ENCODE measurements at places on chromosomes 4 and X. TPM values are rescaled to one million over a fixed set of nuclear protein-coding genes. Genes with fewer than 3 reads are reported as not detected.

GRCh38 chrX:54030329-54030728, 13.9 kb downstream of the PHF8 start:
- no peak for DNase-seq

- DNase-seq: no peak
Observed at GRCh38 chrX:138897621-138898492, 186.3 kb upstream of the FGF13 start.

DNA sequence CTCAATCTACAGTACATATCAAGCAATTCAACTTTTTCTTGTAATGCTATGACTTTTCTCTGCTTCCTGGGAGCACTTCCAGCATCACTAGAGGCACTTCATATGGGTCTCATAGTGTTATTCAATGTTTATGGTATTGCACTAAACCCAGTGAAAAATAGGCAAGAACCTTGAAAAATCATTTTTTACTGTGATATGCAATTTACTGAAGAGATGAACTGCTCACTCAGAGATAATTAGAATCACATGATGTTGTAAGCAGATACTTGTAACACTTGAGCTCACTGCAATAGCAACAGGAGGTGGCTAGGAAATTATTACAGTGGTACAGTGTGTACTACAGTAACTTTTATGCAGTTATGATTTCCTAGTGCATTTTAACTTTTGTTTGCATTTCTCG, 93.3 kb downstream of the RASGEF1B start:
- DNase-seq: no peak

- no peak for DNase-seq
Observed at GRCh38 chrX:139222511-139223200, 307.9 kb upstream of the F9 start.

DNA sequence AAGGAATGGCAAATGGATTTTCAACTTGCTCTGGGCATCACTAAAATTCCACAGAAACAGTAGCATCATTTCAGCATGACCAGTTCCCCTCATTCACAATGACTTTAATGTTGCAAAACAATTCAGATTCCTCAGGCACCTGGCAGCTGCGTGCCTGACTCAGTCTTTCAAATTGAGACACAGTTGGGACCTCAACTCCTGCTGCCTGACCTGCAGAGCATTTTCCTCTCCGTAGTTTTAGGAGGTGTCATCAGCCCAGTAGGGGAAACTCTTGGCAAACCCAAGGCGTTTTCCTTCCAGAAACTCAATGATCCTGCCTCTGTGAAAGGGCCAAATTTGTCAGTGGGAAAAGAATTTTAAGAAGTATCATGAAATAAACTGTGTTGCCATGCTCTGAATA, 388.9 kb downstream of the SPRY1 start:
- DNase-seq: no peak

GRCh38 chrX:34915463-34916225, 27.0 kb upstream of the FAM47B start:
- DNase-seq: no peak

GRCh38 chr4:125704726-125705125, 390.0 kb downstream of the FAT4 start:
- DNase-seq: no peak

DNA sequence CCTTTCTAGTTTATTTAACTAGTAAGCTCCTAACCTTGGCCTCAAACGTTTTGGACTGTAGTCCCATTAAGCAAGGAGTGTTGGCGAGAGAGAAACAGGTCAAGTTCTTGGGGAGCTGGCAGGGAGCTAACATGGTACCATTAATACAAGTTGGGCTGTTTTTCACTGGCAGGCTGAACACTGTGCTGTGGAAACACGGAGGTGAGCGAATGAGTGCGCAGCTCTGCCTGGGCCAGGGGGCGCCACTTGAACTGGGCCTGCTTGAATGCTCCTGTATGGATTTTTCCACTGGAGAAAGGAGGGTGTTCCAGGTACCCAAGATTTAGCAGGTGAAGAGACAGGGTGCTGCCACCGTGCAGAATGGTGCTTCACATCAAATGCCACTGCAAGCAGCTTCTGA, 7.4 kb upstream of the SMS start:
- no peak for DNase-seq

GRCh38 chr4:108730579-108730978, 32.3 kb downstream of the ETNPPL start:
- DNase-seq: no peak

DNA sequence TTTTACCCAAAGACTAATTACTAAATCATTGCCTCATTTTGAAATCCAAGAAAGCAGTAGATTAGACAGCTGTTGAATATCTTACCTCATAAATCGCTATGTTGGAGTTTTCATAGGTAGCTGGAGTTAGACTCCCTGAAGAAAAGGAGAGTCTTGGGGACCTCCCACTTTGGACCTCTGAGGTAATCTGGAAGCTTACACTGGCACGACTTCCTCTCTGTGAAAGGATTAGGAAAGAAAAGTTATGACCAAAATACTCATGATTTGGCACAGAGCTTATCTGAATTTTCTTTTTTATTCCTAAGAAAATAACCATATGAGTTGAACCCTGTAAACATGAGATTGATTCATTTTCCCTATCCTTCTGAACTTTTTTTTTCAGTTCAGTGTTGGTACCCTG, 40.6 kb downstream of the GUCY2F start:
- no peak for DNase-seq

GRCh38 chrX:77768787-77769186, 17.2 kb downstream of the ATRX start:
- peak; percentile 50 for DNase-seq

GRCh38 chrX:123847056-123847455, 12.8 kb upstream of the XIAP start:
- DNase-seq: no peak

The PDCL2 gene
- not detected for total RNA-seq

GRCh38 chr4:95984081-95984480, 144.2 kb downstream of the PDHA2 start:
- no peak for DNase-seq

The NEIL3 gene
- 38.9 TPM for total RNA-seq

The CDKL2 gene
- total RNA-seq: 1.00 TPM

- no peak for DNase-seq
Observed at GRCh38 chr4:54014666-54015160, 49.7 kb downstream of the CHIC2 start.

The PNMA3 gene
- total RNA-seq: 1.4 TPM

DNA sequence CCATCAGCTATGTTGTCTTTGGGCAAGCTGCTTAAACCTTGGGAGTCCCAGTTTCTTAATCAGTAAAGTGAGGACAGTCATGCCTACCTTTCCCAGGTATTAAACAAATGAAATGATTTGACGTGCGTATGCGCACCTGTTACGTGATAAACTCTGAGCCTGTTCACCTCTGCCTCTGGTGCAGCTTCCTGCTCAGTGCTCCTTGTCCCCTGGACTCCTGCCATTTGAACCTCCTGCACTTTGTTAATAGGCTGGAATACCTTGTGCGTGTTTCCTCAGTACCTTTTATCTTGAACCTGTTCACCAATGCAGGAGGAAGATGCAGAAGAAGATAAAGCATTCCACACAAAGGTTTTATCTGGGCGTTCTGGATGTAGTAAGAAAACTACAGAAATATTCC, 211.9 kb downstream of the CEP135 start:
- no peak for DNase-seq

GRCh38 chr4:73850261-73850970, 2.7 kb upstream of the PF4V1 start:
- no peak for DNase-seq

The NLGN4X gene
- total RNA-seq: 0.05 TPM

DNA sequence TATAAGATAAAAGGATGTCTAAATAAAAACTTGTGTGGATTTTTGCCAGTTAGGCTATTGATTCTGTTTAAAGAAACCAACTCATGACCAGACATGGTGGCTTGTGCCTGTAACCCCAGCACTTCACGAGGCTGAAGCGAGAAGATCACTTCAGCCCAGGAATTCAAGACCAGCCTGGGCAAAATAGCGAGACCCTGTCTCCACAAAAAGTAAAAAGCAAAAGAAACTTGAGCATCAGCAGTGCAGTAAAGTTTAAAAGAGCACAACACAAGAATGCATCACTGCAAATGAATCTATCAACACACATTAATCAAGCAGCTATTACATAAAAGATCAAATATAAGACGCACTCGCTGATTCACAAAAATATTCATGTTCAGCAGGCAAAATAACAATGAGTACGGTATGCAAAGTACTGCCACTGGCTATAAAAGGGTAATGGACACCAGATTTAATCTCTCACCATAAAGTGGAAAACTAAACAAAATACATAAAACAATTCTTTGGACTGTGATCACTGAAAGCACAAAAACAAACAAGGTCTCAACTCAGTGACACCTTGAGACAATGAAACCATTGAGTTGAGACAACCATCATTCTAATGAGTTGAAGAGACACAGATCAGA, 41.3 kb downstream of the LRBA start:
- DNase-seq: no peak

GRCh38 chr4:112348488-112349158, 51.5 kb downstream of the ALPK1 start:
- no peak for DNase-seq

GRCh38 chr4:23001478-23001877, 308.7 kb downstream of the GBA3 start:
- no peak for DNase-seq

- peak; percentile 18 for DNase-seq
Observed at GRCh38 chrX:38817004-38817703, 15.9 kb downstream of the MID1IP1 start.

DNA sequence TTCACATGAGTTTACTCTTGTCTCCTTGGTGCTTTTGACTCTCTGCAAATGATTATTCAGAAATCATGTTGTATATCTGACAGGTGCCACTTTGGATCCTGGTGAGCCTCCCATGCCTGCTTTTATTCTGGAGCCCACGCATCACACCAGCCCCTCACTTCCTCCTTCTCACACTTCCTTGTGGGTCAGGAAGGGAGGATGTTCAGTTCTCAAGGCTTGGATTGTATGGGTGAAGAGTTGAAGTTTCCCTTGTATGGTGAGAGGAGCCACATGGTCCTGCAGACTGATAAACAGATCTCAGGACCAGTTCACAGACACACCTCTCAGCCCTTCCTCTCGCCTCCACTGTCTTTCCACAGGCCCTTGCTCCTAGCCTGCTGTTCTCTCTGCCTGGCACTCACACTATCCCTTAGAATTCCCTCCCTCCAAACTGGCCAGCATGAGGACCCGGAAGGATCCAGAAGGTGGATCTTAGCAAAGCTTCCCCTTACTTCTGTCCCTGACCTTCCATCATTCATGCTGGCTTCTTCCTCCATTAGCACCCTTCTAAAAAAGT, 92.1 kb downstream of the STK32B start:
- DNase-seq: no peak

The OPRPN gene
- total RNA-seq: not detected

DNA sequence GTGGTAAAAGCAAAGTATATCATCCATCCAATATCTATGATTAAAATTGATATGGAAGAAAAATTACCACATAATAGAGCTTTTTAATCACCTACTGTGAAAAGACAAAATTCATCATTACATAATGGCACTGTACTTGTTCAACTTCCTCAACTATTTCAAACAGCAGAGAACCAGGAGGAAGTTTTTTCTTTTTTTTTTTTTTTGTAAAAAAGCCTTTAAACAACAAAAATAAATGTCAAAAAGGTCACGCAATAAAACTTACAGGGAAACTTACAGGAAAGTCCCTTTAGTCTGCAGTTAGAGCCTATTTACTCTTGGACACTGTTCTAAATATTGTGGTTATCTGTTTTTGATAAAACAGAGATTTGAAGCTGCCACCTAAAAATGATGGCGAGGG, 4.8 kb downstream of the PDGFC start:
- no peak for DNase-seq

DNA sequence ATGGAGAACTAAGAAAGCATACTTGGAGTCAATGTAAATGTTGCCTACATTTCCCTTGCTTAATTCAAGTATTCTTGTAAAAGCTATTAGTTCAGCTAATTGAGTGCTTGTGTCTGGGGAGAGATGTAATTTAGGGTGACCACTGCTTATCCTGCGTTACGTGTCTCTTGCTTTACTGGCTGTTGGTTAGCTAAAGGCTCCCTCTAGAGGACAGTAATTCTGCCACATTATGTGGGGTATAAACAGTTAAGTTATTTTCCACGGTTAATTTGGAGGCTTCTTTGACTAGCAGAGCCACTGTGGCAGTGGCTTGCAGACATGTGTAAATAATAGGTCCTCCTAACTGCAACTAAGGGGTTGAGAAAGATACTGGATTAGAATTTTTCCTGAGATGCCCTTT, 25.3 kb upstream of the NAF1 start:
- no peak for DNase-seq

DNA sequence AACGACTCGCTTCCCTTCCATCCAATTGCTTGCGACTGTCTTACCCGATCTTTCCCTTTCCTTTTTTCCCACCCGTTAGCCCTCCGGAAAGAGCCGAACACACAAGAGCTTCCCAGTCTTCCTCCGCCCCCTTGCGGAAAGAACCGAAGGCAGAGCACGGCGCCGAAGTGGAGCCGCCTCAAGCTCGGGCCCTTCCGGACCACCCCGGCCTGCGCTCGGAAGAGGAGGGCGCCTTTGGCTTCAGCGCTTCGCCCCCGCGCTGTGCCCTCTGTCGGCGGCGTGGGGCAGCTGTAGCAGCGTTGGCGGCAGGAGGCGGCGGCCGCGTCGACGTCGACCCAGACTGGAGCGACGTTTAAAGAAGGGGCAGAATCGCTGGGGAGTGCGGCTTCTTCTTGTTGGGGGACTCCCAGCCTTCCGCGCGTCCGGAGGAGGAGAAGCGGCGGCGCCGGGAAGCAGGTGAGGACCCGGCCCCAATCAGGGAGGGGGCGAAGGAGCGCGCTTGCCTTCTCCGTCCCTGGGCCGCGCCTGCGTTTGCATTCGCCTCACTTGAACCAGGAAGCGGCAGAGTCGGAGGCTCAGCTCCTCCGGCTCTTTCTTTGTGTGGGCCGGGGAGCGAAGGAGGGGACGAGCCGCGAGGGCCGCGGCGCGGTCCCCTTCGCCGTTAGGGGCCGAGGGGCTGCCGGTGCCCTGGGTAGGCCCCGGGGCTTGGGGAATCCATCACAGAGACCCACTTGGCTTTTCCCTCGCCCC, at the start of gene ZBTB33:
Gene ZBTB33 (plus strand): TSS at position 291 of the 750 bp plus-strand sequence. CDS start 2,604 bp downstream, outside the sequence.
- DNase-seq: peak; percentile 88

- DNase-seq: no peak
Observed at GRCh38 chr4:36692586-36692985, 411.2 kb downstream of the DTHD1 start.

GRCh38 chr4:24595659-24596058, 11.3 kb upstream of the DHX15 start:
- no peak for DNase-seq

DNA sequence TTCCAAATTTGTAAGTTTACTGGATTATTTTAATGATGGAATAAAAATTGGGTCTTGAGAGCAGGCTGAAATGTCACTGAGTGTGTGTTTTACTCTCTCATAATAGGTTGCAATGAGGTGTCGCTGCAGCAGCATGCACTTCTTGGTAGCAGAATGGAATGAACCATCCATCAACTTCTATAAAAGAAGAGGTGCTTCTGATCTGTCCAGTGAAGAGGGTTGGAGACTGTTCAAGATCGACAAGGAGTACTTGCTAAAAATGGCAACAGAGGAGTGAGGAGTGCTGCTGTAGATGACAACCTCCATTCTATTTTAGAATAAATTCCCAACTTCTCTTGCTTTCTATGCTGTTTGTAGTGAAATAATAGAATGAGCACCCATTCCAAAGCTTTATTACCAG, 2.6 kb downstream of the SAT1 start:
- DNase-seq: no peak

GRCh38 chr4:125765941-125766340, 451.2 kb downstream of the FAT4 start:
- no peak for DNase-seq

GRCh38 chr4:41528512-41529205, 9.3 kb upstream of the LIMCH1 start:
- no peak for DNase-seq

- DNase-seq: no peak
Observed at GRCh38 chr4:142331646-142332045, 514.5 kb downstream of the INPP4B start.

The MAGEA2 gene
- total RNA-seq: not detected

- peak; percentile 68 for DNase-seq
Observed at GRCh38 chr4:24488399-24489164, 95.8 kb downstream of the DHX15 start.
